Ecto neural progenitor cell (in vitro differentiated cells): ENCODE measurements at places on chromosomes 11 and 22.
A peak's percentile ranks its signal among the peaks of the same experiment; 100 is the strongest.

DNA sequence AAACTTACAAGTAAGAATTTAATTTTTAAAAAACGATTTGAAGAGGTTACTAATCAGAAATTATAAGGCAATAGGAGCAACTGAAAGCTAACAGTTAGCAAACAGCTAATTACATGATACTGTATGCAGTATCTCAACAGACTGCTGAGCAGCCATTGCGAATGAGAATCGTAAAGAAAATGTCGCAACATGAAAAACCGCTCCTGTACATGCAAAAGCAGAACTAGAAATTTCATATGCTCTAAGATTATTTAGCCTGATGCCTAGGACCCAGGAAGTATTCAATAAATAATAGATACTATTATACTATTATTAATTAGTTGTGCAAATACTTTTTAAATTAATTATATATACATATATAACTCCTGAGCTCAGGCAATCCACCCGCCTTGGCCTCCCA is 48.7 kb upstream of the EP300 start:
- no peak for DNase-seq

DNA sequence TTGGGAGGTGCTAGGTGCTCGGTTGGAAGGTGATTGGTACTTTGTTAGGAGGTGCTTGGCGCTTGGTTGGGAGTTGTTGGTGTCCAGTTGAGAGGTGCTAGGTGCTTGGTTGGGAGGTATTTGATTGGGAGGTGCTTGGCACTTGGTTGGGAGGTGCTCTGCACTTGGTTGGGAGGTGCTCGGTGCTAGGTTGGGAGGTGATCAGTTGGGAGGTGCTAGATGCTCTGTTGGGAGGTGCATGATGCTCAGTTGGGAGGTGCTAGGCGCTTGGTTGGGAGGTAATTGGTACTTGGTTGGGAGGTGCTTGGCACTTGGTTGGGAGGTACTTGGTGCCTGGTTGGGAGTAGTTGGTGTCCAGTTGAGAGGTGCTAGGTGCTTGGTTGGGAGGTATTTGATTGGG is 40.2 kb downstream of the LRP5 start:
- no peak for DNase-seq

GRCh38 chr11:17564687-17565042 is 17.6 kb downstream of the OTOG start:
- peak; percentile 34 for DNase-seq

DNA sequence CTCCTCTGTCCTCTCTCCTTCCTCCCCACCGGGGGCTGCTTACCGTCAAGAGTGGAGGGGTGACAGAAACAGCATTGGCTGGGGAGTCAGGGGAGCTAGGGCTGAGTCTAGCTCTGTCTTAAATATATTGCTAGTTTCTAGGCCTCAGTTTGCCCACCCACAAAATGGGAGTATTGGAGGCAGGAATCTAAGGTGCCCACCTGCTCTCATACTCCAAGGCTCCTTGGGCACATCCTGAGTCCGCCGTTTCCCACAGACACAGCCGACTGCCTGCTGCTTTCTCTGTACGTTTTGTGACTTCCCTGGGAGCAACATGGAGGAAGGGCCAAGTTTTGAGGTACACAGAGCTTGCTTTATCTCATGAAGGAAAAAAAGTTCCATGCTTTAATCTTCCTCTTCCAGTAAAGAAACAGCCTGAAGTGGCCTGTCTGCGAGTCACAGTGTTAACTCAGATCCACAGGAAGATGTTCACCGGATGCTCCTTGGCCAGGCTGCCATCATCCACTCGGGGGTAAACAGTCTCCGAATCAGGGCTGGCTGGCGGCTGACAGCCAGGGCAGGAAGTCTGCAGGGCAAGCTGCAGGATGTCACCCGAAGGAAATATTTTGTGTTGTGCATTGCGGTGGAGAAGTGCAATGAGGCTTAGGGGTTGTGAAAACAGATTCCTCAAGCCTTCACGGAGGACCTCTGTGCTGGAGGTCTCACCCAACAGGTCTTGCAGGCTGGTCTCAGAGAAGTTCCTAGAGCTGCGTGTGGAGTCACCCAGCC is 11.0 kb upstream of the CERK start:
- DNase-seq = no peak
